ENCODE measurements at places on chromosomes 1 and 21.

DNA sequence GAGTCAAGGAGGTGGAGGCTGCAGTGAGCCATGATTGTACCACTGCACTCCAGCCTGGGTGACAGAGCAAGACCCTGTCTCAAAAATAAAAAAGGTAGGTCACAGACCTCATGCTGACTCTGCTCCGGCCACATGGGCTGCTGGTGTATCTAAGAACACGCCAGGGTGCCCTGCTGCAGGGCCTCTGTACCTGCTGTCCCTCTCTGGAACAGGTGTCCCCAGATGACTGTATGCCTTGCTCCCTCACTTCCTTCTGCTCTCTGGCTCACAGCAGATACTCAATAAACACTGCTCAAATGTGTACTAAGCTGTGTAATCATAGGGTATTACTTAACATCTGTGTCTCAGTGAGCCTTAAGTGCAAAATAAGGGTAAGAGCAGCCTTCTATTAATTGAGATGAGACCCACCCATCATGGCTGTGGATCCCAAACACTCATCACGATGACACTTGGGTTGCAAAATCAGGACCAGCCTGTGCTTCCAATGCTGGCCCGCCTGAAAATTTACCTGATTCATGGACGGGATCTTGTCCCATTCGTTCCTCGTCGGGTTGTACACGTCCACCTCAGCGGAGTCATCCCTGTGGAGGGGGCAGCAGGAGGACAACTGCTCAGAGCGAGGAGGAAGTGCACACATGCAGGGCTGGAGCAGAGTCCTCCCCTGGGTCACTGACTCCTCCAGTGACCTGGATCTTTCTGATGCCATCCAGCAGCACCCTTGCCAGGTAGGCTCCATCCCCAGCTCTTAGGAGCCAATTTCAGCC, 7.5 kb downstream of the KLHL21 start:
- no peak for DNase-seq

- no peak for DNase-seq
These were observed 3.3 kb downstream of the CASZ1 start for GRCh38 chr1:10793129-10793651.

DNA sequence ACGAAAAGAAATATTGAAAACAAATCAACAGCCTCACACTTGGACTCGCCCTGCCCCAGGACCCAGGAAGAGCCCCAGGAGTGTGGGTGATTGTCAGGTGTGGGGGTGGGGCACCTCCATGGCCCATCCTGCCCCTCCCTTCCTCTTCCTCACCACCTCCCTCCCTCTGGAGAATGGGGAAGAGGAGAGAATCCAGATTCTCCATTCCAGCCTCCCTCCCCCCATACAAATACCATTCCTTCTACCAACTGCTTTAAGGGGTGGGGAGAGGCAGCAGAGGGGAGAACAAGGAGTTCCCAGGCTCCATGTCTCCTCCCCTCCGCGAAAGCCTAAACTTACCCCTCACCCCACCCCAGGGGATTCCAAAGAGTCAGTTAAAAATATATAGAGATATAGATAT, 36.7 kb downstream of the MEF2D start:
- no peak for DNase-seq

GRCh38 chr1:36771660-36772284, 262.5 kb downstream of the GRIK3 start:
- no peak for DNase-seq

GRCh38 chr1:46464013-46464548, 25.6 kb upstream of the DMBX1 start:
- DNase-seq, result no peak

DNA sequence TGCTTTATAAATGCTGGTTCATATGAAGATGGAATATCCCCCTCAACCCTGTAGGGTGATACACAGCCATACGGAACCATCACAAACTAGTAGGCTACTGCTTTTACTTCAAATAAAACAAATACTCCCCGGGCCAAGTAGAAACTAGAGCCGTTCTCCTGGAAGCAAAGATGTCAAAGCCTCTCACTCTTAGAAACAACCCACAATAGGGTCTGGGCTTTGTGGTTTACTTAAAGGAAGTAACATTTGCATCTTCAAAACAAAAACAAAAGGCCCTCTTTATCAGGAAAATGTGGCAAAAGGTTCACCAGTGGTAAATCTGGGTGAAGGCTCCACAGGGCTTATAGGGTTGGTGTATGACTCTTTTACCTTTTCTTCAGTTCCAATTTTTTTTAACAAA, 49.8 kb downstream of the HLCS start:
- DNase-seq, result no peak

DNA sequence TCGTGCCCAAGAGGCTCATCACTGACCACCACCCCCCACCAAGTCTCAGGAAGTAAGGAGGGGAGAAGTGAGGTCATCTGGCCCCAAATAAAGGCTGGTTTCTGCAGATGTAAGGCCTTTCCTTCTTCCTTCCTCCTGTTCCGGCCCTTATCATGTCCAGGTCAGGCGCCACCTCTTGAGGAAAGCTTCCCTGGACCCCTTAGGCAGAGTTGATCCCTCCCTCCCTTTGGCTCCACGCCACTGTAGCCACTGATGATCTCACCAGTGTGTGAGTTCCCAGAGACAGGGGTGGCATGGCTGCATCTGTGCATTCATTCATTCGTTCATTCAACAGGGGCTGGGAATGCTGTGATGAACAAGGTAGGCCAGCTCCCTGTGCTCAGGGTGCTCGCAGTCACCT, 59.2 kb downstream of the TAS1R2 start:
- no peak for DNase-seq

DNA sequence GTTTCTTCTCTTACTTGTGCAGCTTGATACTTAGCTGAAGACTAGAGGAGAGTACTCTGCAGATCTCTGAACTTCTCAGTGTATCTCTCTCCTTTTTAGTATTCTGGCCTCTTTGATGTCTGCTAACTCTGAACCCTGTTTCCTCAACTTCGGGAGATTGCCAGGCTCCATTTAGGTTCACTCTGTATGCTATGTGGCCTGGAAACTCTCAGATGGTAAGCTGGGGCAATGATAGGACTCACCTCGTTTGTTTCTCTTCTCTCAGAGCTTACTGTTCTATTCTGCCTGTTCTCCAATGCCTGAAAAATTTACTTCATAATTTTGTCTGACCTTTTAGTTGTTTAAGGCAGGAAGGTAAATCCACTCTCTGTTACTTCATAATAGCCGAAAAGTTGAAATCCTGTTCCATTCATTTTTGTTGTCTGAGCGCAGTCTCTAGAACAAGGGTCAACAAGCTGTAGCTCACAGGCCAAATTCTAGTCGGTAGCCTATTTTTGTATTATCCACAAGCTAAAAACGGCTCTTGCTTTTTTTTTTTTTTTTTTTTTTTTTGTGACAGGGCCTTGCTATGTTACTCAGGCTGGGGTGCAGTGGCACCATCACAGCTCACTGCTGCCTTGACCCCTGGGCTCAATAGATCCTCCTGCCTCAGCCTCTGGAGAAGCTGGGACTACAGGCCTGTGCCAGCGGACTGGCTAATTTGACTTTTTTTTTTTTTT, 33.3 kb downstream of the ZMYM4 start:
- DNase-seq, result no peak

DNA sequence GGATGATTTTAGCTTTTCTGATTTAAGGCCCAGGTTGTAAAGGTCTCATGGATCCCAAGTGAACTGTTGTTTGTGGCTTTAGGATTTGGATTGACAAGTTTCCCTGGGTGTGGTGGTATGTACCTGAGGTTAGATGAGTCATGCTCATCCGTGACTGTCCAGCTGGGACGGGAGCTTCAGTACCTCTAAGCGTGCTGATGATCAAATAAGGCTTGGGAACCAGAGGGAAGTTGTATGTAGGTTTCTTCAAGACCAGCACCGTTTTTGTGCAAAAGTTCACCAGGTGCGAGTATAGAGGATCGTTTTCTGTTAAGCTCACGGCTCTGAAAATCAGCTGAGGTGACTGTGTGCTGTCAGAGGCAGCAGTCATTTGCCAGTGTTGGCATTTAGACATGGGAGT, 19.8 kb downstream of the PLA2G2E start:
- DNase-seq, result no peak

DNA sequence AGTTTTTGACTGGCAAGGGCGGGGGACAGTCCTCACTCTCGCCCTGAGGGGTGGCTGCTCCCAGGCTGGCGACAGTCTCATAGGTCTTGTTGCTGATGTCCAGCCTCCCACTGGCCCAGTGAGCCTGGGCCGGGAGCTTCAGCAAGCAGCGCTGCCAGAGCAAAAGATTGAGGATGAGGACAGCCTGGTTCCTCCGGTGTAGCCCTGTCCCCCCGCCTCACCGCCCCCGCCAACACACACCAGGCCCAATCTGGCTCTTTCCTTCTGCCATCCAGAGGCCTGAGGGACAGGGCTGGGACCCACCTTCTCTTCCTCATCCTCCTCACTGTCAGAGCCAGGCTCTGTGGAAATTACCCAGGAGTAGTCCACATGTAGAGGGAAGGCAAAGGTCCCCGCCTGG, 8.6 kb upstream of the TCEA3 start:
- DNase-seq, result no peak

GRCh38 chr1:155086128-155086741, 7.6 kb downstream of the EFNA3 start:
- DNase-seq, result peak; percentile 52

DNA sequence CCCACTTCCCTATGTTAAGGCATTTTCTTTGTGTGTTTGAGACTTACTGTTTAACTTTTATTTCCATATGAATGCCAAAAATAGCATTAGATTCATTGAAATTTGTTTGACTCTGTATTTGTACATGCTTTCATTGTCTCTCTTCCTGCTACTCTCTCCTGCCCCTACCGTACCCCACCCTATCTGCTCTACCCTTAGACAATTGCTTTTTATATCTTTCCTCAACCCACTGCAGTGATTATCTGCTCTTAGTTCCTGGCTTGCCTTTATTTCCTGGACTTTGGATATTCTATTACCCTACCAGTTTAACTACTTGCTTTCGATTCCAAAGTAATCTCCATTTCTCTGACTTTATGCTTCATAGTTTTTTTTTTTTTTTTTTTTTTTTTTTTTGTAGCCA, 10.5 kb downstream of the RAVER2 start:
- DNase-seq, result no peak

DNA sequence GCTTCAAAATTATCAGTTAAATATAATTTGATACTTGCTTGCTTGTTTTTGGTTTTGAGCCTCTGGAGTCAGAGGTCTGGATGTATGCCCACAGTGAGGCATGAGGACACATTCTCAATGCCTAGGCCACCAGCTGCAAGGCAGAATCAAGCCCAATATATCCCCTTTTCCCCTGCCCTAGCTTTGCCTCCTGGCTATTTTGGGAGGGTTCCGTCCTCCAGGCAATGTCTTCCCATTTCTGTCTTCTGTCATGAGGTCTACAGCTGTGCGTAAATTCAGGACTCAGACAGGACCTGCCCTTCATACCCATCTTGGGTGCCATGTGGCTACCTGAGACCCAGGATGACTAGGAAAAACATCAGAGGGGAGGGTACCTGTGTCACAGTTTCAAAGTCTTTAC, 19.2 kb downstream of the NRDC start:
- DNase-seq, result no peak

- DNase-seq, result no peak
These were observed 16.5 kb upstream of the SPAG17 start for GRCh38 chr1:118201524-118201923.

- DNase-seq, result no peak
These were observed 466.5 kb downstream of the PCP4 start for GRCh38 chr21:40333731-40334130.

DNA sequence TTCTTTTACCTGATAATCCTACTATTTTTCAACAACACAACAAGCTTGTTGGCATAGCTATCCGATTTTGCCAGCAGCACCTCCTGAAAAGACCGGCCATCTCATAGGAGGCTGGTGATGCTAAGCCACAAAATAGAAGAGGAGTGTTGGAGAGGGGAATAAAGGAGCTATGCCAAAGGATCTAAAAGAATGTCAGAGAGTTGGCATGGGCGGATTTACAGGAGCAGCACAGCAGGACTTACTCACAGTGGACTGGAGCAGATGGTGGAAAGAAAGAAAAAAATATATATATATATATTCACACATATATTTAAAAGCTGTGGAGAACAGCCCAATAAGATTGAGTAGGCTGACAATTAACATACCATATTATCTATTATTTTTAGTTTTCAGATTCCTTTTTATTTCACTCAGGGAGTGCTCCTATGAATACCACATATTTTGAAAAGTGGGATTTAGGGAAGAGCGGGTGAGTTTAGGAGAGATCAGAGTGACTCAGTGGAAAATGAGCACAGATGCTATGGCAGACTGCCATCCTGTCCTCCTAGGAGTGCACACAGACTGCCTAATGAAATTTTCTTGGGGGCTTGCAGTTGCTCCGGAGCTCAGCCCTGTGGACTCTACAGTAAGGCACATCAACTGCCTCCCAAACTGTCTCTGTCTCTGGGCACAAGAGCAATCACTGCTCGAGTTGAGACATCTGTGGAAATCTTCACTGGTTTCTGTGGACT, 394.4 kb upstream of the CHRM3 start:
- DNase-seq, result no peak

GRCh38 chr1:146029117-146029516, 7.6 kb upstream of the HJV start:
- no peak for DNase-seq

DNA sequence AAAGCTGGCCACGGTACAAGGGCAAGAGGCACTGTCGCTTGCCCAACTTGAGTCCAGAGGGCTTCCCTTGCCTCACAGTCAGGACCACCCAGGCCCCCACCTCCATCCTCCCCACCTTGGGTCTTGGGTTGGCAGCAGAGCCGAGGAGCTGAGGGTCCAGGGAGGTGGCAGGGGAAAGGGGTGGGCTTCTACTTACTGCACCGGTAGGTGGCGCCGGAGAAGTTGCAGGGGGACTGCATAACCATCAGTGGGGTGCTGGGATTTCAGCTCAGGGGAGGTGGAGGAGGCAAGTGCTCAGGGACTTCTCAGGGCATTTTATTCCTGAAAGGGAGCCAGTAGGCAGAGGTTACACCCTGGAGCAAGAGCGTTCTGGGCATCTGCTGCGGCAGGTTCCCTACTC, 44.0 kb downstream of the TRIM62 start:
- no peak for DNase-seq

- no peak for DNase-seq
These were observed 14.9 kb downstream of the STX12 start for GRCh38 chr1:27787895-27788294.

- DNase-seq, result no peak
These were observed 31.1 kb downstream of the PIGP start for GRCh38 chr21:37041706-37042271.

DNA sequence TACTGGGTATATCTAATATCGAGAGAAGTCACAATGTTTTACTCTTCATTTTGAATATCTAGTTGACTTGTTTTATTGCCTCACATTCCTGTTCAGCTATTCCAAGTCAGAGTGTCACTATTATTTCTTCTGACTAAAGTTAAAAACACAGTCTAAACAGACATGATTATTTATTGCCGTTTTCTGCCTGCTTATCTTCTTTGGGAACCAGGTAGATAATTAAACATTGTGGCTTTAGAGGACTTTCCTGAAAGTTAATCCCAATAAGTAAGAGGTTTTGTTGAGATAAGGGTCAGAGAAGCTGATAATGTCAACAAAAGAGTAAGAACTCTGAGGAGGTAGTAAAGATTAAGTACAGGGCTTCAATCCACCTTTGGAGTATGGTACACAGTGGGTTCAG, 53.8 kb downstream of the PCNX2 start:
- no peak for DNase-seq

DNA sequence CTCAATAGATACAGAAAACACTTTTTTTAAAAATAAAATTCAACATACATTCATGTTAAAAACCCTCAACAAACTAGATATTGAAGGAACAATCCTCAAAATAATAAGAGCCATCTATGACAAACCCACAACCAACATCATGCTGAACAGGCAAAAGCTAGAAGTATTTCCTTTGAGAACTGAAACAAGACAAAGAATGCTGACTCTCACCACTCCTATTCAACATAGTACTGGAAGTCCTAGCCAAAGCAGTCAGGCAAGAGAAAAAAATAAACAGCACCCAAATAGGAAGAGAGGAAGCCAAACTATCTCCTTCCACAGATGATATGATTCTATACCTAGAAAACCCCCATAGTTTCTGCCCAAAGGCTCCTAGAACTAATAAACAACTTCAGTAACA, 46.2 kb upstream of the IVNS1ABP start:
- no peak for DNase-seq

Data from activated CD8-positive, alpha-beta memory T cell treated with anti-CD3 and anti-CD28 coated beads for 4 hours (primary cell).